ENCODE measurements at places on chromosomes 5 and 9.

- no peak for DNase-seq
These were observed 241.8 kb downstream of the TRIM32 start for GRCh38 chr9:116928884-116929283.

- no peak for DNase-seq
These were observed 480.3 kb upstream of the SEMA6A start for GRCh38 chr5:117054911-117055310.

- no peak for DNase-seq
These were observed 338.0 kb downstream of the MAN2A1 start for GRCh38 chr5:110027527-110028322.

GRCh38 chr9:14089051-14089803, 224.7 kb downstream of the NFIB start:
- DNase-seq, result no peak

GRCh38 chr9:132354637-132355355, at the start of gene SETX:
TSS of gene SETX (minus strand) at chr9:132354986. CDS start at chr9:132349428, 5,558 bp downstream.
- peak; percentile 99 for DNase-seq

- no peak for DNase-seq
These were observed 56.0 kb downstream of the PLK2 start for GRCh38 chr5:58403822-58404433.

- peak; percentile 85 for DNase-seq
These were observed 10.2 kb downstream of the C9orf50 start for GRCh38 chr9:129610473-129611306.

GRCh38 chr5:65142511-65143011, 339.2 kb downstream of the ADAMTS6 start:
- DNase-seq, result peak; percentile 14

GRCh38 chr5:65722575-65723403, 784 bp downstream of the NLN start:
- peak; percentile 57 for DNase-seq

- DNase-seq, result no peak
These were observed 203.4 kb upstream of the NMUR2 start for GRCh38 chr5:152608458-152608857.

DNA sequence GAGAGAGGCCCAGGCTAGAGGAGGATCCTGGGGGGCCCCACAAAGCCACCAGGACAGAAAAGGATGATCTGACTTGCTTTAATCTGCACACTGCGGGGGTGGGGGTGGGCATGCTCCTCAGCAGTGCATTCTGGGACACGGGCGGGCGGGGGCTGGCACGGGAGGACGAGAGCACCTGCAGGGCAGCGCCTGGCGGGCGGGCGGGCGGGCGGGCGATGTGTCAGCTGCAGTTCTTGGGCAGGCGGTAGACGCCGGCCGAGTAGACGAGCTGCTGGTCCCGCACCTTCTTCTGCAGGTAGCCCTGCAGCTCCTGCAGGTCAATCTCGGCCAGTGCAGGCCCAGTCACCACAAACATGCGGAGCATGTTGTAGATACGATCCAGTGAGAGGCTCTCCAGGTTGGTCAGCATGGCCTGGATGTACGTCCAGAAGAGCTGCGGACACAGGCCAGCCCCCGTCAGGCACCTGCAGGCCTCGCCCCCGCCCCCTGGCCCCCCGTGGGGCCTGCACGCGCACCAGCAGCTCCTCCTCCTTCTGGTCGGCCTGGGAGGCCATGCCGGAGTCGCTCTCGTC, 3.0 kb upstream of the TMEM210 start:
- DNase-seq, result no peak

DNA sequence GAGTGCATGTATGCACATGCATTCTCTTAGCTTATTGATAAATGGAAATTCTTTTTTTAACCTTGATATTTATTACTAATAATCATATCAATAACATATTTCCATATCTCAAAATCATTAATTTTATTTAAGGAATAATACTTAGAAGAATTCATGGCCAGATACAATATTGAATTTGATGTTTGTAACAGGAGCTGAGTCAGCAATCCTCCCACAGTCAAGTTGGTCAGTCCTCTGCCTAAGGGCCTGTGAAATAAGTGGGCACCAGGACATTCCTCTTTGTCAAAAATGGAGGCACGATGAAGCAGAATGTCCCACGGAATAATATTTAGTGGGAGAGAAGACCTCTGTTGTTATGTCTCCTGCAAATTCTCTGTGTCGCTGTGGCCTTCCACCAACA, 148.6 kb downstream of the LRRC70 start:
- DNase-seq, result no peak

DNA sequence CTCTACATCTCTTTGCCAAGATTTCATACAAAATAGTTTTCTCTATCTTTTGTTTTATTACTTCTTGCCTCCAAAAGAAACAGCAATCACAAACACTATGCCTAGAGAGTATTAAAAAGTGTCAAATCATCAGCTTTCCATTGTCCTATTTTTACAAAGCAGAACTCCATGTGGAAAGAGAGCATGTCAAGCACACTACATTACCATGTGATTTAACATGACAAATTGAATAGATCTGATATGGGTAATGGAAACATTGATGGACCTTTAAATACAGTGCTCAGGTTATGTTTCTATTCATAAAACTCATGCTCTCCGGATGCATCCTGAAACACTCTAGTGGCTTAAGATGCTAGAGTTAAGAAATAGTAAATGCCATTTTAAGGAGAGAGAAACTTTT, 791.4 kb upstream of the CTNND2 start:
- no peak for DNase-seq

GRCh38 chr5:121913418-121913817, 48.4 kb upstream of the SRFBP1 start:
- no peak for DNase-seq

DNA sequence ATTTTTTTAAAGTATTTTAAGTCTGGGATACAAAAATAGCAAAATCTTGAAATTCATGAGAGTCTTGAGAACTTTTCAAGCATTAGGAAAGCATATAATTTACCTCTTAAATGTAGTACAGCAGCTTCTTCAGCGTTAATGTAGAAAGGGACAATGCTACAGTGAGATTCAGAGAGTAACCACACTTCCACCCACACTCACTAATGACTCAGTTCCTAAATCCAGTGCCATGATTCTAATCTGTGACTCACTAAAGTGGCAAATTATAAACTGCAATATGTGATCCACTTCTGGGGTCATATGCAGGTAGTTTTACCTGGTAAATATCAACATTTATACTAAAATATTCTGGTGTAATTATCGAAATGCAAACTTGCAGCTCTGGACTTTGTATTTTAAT, 434.5 kb upstream of the TUSC1 start:
- no peak for DNase-seq

DNA sequence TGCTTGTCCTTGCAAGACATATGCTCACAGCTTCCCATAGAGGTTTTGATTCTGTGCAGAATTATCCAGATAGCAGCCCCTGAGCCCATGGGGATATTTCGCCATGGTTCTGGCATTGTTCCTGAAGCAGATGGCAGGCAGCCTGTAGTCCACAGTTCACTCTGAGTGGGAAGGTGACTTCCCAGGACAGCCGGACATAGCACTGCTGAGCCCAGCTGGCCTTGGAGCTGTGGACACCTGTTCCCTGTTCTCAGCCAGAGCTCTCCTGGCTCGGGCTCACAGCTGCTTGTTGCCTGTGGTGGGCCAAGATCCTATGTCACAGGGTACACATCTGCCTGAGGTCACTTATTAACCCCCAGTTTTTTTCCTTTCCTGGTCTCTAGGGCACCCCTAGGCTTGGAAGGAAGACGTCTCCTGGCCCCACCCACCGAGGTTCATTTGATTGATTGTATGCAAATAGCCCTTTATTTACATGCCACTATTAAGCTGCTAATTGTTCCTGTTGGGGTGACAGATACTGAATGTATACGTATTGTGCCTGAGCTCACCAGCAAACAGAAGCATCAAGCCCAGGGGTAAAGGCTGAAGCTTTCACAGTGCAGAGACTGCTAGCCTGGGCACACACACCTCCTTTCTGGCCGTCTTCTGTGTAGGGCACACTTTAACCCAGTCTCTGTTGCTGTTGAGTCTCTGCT, 96.6 kb upstream of the DMRT1 start:
- DNase-seq, result no peak
